ENCODE measurements at places on chromosomes 4 and X. TPM values are rescaled to one million over a fixed set of nuclear protein-coding genes. Genes with fewer than 3 reads are reported as not detected.

The XPNPEP2 gene
- not detected for total RNA-seq

The VCX gene
- not detected for total RNA-seq

The DCLK2 gene
- total RNA-seq = 12.2 TPM

The PDGFC gene
- total RNA-seq = 37.8 TPM

The HPGD gene
- not detected for total RNA-seq

The PAGE4 gene
- not detected for total RNA-seq

The IL1RAPL2 gene
- total RNA-seq = not detected

The C4orf36 gene
- total RNA-seq = 2.8 TPM

The MAGEC3 gene
- total RNA-seq = not detected

The COL4A6 gene
- 3.1 TPM for total RNA-seq

The SPANXB1 gene
- total RNA-seq = not detected

The SLC9B1 gene
- 2.2 TPM for total RNA-seq

The ASMT gene
- not detected for total RNA-seq

The SMS gene
- 142 TPM for total RNA-seq

The NDP gene
- total RNA-seq = 1.2 TPM

The GABRB1 gene
- not detected for total RNA-seq

The CTAG1B gene
- not detected for total RNA-seq

The MOB1B gene
- total RNA-seq = 8.2 TPM

The RAB41 gene
- total RNA-seq = not detected

The AR gene
- total RNA-seq = 2.7 TPM

Data from smooth muscle cell of the coronary artery (primary cell).